Left cardiac atrium (tissue), 4 donors: ENCODE measurements at places on chromosomes 3 and 15. TPM values are rescaled to one million over a fixed set of nuclear protein-coding genes. Genes with fewer than 3 reads are reported as not detected.

GRCh38 chr3:101667844-101668243, 9.1 kb downstream of the ZBTB11 start:
- DNase-seq: no peak

Gene MYO5C
- total RNA-seq: 8.2 TPM

- no peak for DNase-seq
These were observed 75.8 kb downstream of the ZPLD1 start for GRCh38 chr3:102510663-102511062.

Gene FSTL1
- total RNA-seq: 503 TPM

- peak; percentile 64 for DNase-seq
These were observed 697 bp upstream of the TRIM69 start for GRCh38 chr15:44735482-44736180.

Gene CSPG4
- 16.8 TPM for total RNA-seq

Gene RETNLB
- not detected for total RNA-seq

DNA sequence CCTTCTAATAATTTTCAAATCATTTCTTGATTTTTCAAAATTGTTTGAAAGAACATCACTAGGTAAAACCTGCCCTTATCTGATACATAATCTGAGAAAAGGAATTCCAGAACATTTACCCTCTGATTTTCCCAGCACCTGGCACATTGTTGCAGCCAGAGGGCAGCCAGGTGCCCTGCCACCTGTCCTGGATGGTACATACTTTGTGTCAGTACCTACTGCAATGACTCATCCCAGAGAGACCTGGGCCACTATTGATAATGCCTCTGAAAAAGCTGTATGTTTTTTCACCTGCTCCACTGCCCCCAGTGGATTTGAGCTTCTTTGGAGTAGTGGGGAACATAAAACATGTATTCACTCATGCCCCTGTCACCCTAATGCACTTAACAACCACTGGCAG, 648.9 kb upstream of the GBE1 start:
- no peak for DNase-seq

GRCh38 chr15:71562251-71562650, 248.1 kb upstream of the NR2E3 start:
- DNase-seq: no peak
